Type B pancreatic cell (in vitro differentiated cells): ENCODE measurements at places on chromosomes 5 and 9. TPM values are rescaled to one million over a fixed set of nuclear protein-coding genes. Genes with fewer than 3 reads are reported as not detected.

DNA sequence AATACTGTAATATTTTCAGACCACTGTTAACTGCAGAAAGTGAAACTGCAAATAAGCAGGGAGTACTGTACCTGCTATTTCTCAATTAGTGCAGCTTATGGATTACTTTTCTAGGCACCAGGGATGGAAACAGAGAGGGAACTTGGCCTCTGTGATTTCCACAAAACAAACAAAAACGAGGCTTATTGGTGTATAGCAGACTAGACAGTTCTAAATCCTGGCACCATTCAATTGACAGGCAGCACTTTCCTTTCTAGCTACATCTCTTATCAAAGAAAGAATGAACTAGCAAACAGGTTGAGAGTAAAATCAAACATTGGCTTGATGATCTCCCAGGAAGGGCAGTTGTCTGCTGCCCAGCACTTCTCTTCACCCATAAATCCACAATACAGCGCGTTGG is 16.0 kb upstream of the IL33 start:
- no peaks in the 10 kb centered on the region for H3K36me3 ChIP-seq
- H3K27ac ChIP-seq: no peak overlapping the region
- H3K4me3 ChIP-seq: no peak overlapping the region
- peaks cover 5% of the 10 kb centered on the region for H3K27me3 ChIP-seq

DNA sequence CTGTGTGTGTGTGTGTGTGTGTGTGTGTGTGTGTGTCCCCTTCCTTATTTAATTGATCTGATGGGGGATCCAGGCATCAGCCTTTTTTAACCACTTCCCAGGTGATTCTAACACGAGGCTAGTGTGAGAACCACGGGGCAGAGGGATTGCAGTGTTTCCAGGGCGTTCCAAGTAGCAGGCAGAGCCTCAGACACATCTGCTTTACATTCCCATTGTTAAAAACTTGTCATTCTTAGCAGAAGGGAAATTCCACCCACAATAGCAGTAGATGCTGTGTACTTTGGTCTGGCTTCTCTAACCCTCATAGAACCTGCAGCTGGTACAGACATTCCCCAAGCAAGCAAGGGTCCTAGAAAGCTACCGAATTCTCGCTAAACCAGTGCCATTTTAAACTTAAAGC is 81.9 kb upstream of the SLC30A5 start:
- H3K27ac ChIP-seq: no peak overlapping the region
- H3K36me3 ChIP-seq: no peaks in the 10 kb centered on the region
- no peak for DNase-seq

Gene CAMK2A
- 0.26 and 3.7 TPM in 2 replicates for total RNA-seq

Gene TAF11L10
- not detected in 2 replicates for total RNA-seq

GRCh38 chr9:113219186-113219936 is 1.7 kb downstream of the FKBP15 start:
- peak overlapping the region; percentile 6 for H3K27ac ChIP-seq
- no peaks in the 10 kb centered on the region for H3K27me3 ChIP-seq
- no peak for DNase-seq
- peaks cover 29% of the 10 kb centered on the region for H3K4me1 ChIP-seq

Gene HSD17B4
- total RNA-seq: 184 and 204 TPM in 2 replicates

- H3K4me1 ChIP-seq: peaks cover 32% of the 10 kb centered on the region
- H3K27ac ChIP-seq: no peak overlapping the region
- H3K27me3 ChIP-seq: peaks cover 9% of the 10 kb centered on the region
- H3K4me3 ChIP-seq: no peak overlapping the region
- no peak for DNase-seq
Observed at GRCh38 chr5:37721447-37721871, 118.4 kb downstream of the GDNF start.

- no peak overlapping the region for H3K4me3 ChIP-seq
- no peak overlapping the region for H3K27ac ChIP-seq
- H3K36me3 ChIP-seq: peaks cover 5% of the 10 kb centered on the region
- DNase-seq: no peak
- H3K27me3 ChIP-seq: peaks cover 10% of the 10 kb centered on the region
Observed at GRCh38 chr9:3809724-3810123, 283.9 kb upstream of the RFX3 start.

DNA sequence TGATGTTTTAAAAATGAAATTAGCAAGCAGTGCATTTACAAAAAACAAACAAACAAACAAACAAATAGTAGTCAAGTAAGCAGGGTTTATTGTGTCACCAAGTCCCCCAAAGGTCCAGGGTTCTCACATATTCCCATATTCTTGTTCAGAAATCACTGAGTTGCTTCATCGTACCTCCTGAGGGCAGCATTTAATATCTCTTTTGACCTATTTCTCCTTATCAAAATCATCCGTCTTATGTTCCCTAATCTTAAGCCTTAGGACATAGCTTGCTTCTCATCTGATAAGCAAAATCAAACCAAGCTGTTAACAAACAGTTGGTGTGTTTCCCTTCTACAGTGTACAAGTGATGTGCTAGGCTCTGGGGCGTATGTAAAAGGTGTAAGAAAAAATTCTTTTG is 109.5 kb upstream of the MAN2A1 start:
- no peaks in the 10 kb centered on the region for H3K4me1 ChIP-seq
- H3K4me3 ChIP-seq: no peak overlapping the region
- no peaks in the 10 kb centered on the region for H3K36me3 ChIP-seq
- H3K27ac ChIP-seq: no peak overlapping the region

Gene BAAT
- total RNA-seq: 0.48 and 0.53 TPM in 2 replicates

Gene MAMDC2
- 2.2 and 4.0 TPM in 2 replicates for total RNA-seq
